Caudate nucleus (tissue), 63 donors: ENCODE measurements at places on chromosomes 11 and 22.

DNA sequence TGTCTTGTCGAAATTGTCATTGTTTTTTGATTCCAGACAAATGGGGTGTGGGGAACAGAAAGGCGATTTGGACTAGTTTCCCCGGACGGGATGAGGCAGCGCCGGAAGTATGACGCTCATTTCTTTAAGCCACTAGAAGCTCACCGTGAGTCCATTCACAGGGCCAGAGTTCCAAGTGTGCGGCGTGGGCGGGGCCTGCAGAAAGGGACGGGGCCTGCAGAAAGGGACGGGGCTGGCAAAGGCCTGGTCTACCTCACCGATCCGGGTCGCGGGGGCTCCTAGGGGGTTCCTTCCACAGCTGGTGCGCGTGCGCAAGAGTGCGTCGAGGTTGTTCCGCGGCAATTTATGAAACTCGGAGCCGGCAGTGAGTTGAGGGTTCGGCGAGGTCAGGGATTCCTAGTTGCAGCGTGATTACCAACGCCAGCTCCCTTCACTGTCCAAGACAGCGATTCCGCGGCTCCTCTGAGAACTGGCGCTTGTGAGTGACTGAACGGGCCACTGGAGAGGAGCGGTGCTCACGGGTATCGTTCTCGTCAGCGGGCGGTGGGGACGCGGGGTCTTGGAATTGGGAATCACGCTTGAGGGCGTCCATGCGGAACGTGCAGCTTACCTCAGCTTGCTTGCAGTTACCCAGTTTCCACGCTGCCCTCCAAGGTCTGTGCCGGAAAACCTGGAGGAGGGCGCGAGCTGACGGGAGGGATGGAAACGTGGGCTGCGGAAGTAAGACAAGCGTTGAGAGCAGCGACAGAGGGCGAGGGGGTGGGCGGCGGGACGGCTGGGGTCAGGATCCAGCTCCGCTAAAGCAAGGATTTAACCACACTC is at the start of gene ZNF215:
ZNF215 (plus strand) TSS at position 219 of the 822 bp plus-strand sequence. CDS start 5,847 bp downstream, outside the sequence.
- peak; percentile 28 for DNase-seq

- DNase-seq, result no peak
Measured at GRCh38 chr11:38156495-38157146, 1558.6 kb upstream of the RAG2 start.

DNA sequence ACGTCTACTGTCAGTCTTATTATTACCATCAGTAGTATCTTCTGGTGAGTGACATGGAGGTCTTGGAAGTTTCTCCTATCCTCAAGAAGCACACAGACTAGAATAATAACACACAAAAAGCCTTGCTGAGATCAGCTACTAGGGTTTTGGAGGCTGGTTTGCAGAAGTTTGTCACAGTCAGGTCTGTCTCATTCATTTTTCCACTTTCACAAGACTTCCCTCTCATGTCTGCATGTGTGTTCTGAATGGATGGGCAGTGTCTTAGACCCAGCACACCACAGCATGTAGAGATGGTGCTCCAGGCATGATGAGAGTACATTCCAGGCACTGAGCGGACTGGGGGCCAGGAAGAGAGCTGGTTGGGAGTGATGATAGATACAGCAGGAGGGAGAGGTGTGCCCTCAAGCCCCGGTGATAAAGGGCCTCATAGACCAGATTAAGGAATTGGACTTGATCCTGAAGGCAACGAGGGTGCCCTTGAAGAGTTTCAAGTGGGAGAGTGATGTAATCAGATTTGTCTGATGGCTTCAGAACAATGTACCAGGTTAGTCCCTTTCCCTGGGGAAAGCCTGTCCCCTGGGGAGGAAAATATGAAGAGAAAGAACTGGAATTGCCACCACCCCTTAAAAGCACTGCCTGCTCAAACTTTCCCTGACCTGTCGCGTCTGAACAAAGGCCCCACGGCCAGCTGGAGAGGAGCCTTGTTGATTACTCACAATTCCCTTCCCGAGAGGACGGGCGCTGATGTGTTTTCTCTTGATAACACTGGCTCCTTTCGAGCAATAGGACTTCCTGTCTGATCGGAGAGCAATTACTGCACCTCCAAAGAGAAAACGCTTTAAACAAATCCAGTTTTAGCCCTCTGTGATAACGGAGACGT is 45.1 kb upstream of the LMO2 start:
- no peak for DNase-seq

- DNase-seq, result no peak
Measured at GRCh38 chr11:71562120-71562519, 3.2 kb upstream of the KRTAP5-10 start.

DNA sequence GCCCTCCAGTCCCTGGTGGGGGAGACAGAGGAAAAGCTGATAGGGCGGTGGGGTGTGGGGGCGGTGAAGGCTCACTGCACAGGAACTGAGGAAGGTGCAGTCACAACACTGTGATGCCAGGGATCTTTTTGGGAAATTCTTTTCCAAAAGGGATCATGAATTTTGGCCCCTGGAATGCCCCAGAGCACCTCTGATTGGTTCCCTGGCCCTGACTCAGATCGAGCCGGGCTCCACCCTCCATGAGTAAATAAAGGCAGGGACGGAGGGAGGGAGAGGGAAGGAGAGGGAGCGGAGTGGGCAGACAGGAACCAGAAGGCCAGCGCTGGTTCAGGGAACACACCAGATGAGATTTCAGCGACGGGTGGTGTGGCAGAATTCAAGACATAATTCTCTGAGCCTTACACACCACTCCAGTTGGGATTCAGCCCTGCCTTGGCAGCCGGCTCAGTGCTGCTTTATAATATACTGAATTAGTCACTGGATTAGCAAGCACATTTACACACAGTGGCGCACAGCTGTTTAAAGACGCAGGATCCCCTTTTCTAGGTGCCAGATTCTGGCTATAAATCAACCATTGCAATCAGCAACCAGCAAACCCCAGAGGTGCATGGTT is 80.3 kb downstream of the ETS1 start:
- DNase-seq, result no peak

GRCh38 chr11:9320047-9320446 is 5.7 kb upstream of the TMEM41B start:
- DNase-seq, result no peak

DNA sequence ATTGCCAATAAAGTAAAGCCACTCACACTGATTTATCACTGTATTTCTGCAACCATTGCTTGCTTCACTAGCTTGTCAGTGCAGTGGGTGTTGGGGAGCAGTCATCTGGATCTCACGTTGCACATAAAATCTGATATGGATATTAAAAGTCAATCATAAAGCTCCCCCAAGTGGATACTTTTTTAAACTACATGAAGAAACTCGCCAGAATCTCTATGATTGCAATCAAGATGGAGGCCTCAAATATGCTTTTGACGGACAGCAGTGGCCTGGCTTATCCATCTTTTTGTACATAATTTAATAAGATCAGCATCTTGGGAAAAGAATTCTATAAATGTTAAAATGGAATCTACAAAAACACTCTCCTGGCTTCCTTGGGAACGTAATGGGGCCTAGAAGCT is 137.7 kb downstream of the WT1 start:
- DNase-seq, result peak; percentile 2

DNA sequence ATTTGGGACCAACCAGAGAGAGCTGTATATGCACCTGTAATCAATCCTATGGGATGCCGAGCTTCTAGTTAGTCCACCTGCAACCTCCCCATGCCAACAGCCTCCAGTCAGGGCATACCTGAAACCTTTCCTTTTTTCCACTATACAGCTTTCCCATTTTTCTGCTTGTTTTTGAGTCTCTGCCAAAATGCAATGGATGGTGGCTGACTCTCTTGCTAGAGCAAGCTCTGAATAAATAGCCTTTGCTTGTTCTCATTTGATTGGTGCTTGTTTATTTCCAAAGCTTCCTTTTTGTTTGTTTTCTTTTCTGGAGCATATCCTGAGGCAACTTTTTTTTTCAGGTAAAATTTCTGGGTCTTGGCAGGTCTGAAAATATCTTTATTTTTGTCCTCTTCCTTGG is 58.0 kb upstream of the PLET1 start:
- no peak for DNase-seq

- no peak for DNase-seq
Measured at GRCh38 chr22:33588860-33589259, 331.4 kb downstream of the LARGE1 start.

DNA sequence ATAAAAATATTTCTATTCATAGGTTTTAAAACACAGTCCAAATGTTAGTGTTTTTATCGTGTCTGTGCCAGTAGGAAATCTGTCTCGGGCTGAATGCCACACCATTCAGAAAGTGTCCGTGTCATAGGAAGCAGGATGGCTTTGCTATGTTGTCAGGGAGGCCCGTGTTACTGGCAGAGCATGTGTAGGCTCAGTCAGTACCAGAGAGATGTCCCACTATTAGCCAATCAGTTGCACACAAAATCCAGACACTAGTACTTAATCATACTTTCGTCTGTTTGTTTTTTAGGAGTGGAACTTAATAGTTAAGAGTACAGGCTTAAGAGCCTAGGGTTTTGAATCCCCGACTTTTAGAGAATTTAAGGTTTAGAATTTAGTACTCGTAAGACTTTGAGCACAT is 30.2 kb upstream of the SYN3 start:
- no peak for DNase-seq

DNA sequence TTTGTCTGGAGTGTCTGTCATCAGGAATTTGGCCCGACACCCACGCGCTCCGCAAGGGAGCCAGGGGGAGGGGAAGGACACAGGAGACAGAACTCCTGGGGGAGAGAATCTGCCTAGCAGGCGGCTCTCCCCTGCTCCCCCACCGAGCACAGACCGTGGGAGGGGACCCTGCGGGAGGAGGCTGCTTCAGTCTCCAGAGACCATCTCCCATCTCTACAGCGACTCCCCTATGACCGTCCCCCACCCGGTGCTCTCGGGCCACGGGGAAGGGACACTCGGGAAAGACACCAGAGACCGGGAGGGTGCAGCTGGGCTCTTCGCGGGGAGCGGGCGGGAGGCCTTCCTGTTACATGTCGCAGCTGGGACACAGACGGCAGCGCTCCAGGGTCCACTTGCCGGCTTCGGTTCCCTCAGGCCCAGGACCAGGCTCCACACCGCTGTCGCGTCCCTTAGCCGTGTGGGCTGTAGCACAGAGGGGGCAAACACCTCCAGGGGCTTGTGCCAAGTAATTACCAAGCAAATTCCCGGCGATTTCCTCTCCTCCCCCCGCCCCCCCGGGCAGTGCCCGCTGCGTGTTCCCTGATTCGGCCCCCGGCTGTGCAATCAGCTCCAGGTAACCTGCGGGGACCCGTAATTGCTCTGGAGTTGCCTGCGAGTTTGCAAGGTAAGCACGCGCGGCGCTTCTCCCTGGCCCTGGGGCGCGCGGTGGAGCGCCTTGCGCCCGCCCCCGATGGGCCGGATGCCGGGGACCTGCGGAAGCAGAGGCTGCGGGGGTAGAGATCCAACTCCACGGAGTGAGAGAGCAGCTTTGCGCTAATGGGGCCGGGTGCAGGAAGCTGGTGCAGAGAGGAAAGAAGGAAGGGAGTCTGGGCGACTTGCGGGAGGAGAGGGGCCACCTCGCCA is 155.1 kb upstream of the CADM1 start:
- DNase-seq, result peak; percentile 41

DNA sequence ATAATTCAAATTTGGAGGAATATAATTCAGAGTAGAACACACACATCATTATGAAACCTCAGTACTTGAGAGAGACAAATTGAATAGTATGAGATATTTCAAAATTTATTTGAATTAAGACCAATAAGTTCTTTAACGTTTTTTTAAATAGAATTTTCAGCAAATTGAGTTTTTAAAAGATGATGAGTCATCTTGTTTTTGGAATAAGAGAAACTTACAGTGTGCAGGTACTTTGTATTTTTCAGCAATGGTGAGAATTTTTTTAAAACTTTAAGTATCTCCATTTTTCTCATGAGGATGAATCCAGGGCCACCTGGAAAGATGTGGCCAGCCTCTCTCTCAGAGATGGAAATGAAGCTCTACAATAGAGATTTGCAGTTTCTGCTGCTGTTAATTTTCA is 1015.0 kb upstream of the TENM4 start:
- DNase-seq, result no peak

DNA sequence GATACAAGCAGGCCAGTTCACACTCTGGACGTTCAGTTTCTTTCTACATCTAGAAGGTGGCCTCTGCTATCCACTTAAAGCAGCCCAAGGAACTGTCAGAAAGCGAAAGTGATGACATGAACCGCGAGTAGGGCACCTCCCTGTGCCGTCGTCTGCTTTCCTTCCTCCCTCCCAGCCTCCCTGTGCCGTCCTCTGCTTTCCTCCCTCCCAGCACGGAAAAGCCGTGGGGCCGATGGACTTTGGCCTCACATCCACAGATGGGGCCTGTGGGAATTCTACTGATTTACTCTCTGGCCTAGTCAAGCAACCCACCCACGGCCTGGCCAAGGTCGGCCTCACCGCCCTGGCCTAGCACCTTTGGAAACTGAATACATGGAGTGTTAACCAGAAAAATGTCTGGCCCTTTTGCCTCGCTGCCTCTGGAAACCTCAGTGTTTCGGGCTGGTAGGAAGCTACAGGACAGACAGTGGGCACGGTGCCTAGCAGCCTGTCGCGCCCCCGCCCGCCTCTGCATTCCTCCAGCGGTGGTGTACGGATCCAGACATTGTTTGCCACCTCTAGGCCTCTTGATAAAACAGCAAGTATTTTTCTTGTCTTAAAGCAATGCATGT is 14.2 kb downstream of the PEX26 start:
- peak; percentile 42 for DNase-seq

- no peak for DNase-seq
Measured at GRCh38 chr11:78196661-78197091, 8.0 kb downstream of the USP35 start.

GRCh38 chr11:37712251-37712650 is 1114.2 kb upstream of the RAG2 start:
- DNase-seq, result no peak

GRCh38 chr11:80627364-80627763 is 1186.5 kb upstream of the TENM4 start:
- no peak for DNase-seq

DNA sequence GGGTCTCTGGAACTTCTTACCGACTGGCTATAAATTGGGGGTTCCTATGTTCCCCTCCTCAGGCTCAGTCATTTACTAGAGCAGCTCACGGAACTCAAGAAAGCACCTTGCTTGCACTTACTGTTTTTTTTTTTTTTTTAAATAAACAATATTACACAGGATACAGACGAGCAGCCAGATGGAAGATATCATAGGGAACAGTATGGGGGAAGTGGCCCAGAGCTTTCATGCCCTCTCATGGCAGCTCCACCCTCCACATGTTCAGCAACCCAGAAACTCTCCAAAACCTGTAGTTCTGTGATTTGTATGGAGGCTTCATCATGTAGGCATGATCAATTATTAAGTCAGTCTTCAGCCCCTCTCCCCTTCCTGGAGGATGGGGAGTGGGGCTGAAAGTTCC is 7.5 kb downstream of the UVRAG start:
- DNase-seq, result no peak

DNA sequence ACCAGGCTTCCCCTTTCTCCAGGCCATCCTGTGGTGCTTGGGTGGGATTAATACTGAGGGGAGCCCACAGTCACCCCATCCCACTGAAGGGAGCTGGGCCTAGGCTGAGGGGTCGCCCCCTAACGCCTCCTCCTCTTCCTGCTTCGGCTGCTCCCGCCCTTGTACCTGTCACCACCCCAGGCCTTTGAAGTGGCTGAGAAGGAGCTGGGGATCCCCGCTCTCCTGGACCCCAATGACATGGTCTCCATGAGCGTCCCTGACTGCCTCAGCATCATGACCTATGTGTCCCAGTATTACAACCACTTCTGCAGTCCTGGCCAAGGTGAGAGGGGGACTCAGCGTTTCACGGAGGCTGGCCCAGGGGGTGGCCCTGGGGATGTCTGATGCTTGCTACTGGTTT is 6.1 kb downstream of the MICALL1 start:
- DNase-seq, result no peak

GRCh38 chr11:28615542-28615941 is 507.4 kb downstream of the METTL15 start:
- DNase-seq, result no peak

GRCh38 chr11:67436459-67437081 is 912 bp downstream of the PTPRCAP start:
- DNase-seq, result no peak

- no peak for DNase-seq
Measured at GRCh38 chr22:23675502-23676415, 15.1 kb upstream of the RGL4 start.
